Activated CD8-positive, alpha-beta T cell treated with anti-CD3 and anti-CD28 coated beads, Interleukin-2, amount 10 ng/mL, durations not matched to agents 7 days and 5 days (primary cell): ENCODE measurements at places on chromosomes 11 and 22.

DNA sequence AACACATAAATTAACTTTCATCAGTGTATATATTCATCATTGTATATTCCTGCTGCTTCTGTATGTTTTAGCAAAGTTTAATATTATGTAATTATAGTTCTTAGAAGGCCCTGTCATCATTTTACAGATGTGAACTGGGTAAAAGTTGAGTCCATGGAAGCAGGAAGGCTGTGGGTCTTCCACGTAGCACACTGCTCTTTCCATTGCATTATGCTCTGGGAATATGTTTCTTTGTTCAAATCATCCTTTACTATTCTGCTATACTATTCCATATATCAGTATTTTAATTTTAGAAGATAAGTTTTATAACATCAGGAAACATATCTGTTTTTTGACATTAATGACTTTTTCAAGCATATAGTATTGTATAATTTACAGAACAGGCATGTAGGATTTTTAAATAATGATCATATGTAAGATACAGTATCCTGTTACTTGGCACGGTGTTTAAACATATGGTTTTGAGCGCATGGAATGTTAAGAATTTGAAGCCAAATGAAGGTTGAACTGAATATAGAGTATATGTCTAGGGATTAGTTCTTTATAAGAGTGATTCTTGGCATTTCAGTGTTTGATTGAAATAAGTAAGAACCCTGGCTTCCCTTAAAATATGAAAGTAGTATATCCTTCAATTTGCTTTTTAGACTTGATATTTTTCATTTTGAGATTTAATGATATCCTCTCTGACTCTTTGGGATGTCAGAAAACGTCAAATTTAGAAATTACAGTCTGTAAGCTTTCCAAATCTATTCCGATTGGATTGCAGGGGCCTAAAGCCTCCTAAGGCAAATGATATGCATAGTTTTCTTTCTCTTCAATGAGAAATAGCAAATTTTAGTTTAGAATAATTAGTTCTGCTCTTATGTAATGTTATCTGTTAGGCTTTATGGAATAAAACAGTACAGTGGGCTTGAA, 8.6 kb downstream of the CCDC81 start:
- H3K36me3 ChIP-seq: no peaks in the 10 kb centered on the region
- no peak overlapping the region for H3K27ac ChIP-seq
- no peaks in the 10 kb centered on the region for H3K4me1 ChIP-seq
- DNase-seq: no peak
- no peak overlapping the region for H3K4me3 ChIP-seq

- no peak for DNase-seq
- no peak overlapping the region for H3K27ac ChIP-seq
- H3K4me3 ChIP-seq: no peak overlapping the region
- H3K27me3 ChIP-seq: no peaks in the 10 kb centered on the region
- peaks cover 14% of the 10 kb centered on the region for H3K36me3 ChIP-seq
Measured at GRCh38 chr11:33751878-33752277, 15.7 kb upstream of the CD59 start.

DNA sequence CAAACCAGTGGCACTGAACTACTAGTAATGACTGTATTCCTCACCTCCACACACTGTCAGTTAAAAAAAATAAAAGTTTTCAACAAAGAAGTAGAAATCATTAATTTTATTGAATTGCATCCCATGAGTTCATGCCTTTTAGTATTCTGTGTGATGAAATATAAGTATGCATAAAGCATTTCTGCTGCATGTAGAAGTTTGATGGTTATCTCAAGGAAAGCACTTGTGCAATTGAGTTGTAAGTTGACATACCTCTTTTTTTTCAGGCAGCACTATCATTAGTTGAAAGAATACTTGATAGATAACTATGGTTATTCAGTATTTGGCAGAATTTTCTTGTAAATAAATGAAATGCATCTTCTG, 104.4 kb downstream of the STIM1 start:
- no peak for DNase-seq
- peaks cover 60% of the 10 kb centered on the region for H3K4me1 ChIP-seq
- peaks cover 27% of the 10 kb centered on the region for H3K36me3 ChIP-seq
- no peaks in the 10 kb centered on the region for H3K27me3 ChIP-seq

- peaks cover 28% of the 10 kb centered on the region for H3K36me3 ChIP-seq
- H3K27ac ChIP-seq: peak overlapping the region; percentile 22
- H3K27me3 ChIP-seq: no peaks in the 10 kb centered on the region
- no peak for DNase-seq
- peaks cover 41% of the 10 kb centered on the region for H3K4me1 ChIP-seq
Measured at GRCh38 chr22:26561756-26562417, 28.0 kb downstream of the TPST2 start.

- no peaks in the 10 kb centered on the region for H3K36me3 ChIP-seq
- H3K4me3 ChIP-seq: no peak overlapping the region
- H3K4me1 ChIP-seq: no peaks in the 10 kb centered on the region
- no peak for DNase-seq
- no peaks in the 10 kb centered on the region for H3K27me3 ChIP-seq
Measured at GRCh38 chr22:32994041-32994830, 63.9 kb downstream of the SYN3 start.

- no peak for DNase-seq
- peaks cover 69% of the 10 kb centered on the region for H3K36me3 ChIP-seq
- H3K4me3 ChIP-seq: no peak overlapping the region
- peaks cover 18% of the 10 kb centered on the region for H3K4me1 ChIP-seq
- no peak overlapping the region for H3K27ac ChIP-seq
Measured at GRCh38 chr11:48123934-48124755, 92.5 kb upstream of the OR4B1 start.

- no peaks in the 10 kb centered on the region for H3K36me3 ChIP-seq
- peaks cover 5% of the 10 kb centered on the region for H3K4me1 ChIP-seq
- peak; percentile 27 for DNase-seq
- peaks cover 28% of the 10 kb centered on the region for H3K27me3 ChIP-seq
Measured at GRCh38 chr11:104164028-104164520, at the start of gene PDGFD. Gene PDGFD, minus strand, starts transcription at chr11:104164147.

GRCh38 chr11:66363187-66363601, 8.4 kb downstream of the SLC29A2 start:
- no peaks in the 10 kb centered on the region for H3K36me3 ChIP-seq
- no peak overlapping the region for H3K4me3 ChIP-seq
- DNase-seq: no peak
- no peaks in the 10 kb centered on the region for H3K4me1 ChIP-seq

- H3K4me1 ChIP-seq: peaks cover 74% of the 10 kb centered on the region
- H3K27me3 ChIP-seq: no peaks in the 10 kb centered on the region
- H3K4me3 ChIP-seq: peak overlapping the region; percentile 82
- H3K27ac ChIP-seq: peak overlapping the region; percentile 86
Measured at GRCh38 chr11:3006505-3007260, 14.6 kb upstream of the NAP1L4 start.

DNA sequence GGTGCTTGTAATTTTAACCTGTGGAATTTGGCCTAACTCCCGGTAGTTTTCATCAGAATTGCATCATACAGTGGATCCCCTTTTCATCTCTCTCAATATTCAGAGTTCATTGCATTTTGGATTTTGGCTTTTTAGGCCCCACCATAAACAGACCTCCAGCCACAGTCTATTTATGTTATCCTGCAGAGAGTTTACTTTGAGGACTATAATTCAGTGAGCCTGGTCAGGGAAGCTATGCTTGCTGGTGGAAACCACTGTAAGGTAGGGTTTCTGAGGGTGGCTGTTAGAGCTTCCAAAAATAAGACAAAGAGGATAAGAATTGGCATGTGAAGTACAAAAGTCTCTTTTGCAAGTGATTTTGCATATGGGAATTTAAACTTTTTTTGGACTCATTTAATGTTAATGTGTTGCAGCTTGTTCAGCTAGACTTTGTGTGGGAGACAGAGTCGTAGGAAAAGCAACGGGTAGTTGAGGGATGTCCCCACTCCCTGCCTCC, 34.8 kb upstream of the DDI1 start:
- H3K27me3 ChIP-seq: no peaks in the 10 kb centered on the region
- H3K4me3 ChIP-seq: no peak overlapping the region
- no peaks in the 10 kb centered on the region for H3K4me1 ChIP-seq
- no peak for DNase-seq
- H3K27ac ChIP-seq: no peak overlapping the region
- no peaks in the 10 kb centered on the region for H3K36me3 ChIP-seq

- no peaks in the 10 kb centered on the region for H3K4me1 ChIP-seq
- no peak for DNase-seq
- H3K27me3 ChIP-seq: peaks cover 2% of the 10 kb centered on the region
- H3K4me3 ChIP-seq: no peak overlapping the region
- H3K36me3 ChIP-seq: no peaks in the 10 kb centered on the region
- H3K27ac ChIP-seq: no peak overlapping the region
Measured at GRCh38 chr11:102776454-102776853, 4.0 kb downstream of the MMP10 start.

DNA sequence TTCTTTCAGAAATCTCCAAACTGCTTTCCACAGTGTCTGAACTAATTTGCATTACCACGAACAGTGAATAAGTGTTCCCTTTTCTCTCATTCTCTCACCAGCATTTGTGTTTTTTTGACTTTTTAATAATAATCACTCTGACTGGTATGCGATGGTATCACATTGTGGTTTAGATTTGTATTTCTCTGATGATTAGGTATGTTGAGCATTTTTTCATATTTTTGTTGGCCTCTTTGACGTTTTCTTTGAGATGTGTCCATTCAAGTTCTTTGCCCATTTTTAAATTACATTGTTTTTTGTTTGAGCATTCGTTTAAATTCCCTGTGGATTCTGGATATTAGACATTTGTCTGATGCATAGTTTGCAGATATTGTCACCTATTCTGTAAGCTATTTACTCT, 1639.6 kb upstream of the TENM4 start:
- H3K4me1 ChIP-seq: no peaks in the 10 kb centered on the region
- H3K4me3 ChIP-seq: no peak overlapping the region
- no peak for DNase-seq
- no peaks in the 10 kb centered on the region for H3K27me3 ChIP-seq
- no peaks in the 10 kb centered on the region for H3K36me3 ChIP-seq

DNA sequence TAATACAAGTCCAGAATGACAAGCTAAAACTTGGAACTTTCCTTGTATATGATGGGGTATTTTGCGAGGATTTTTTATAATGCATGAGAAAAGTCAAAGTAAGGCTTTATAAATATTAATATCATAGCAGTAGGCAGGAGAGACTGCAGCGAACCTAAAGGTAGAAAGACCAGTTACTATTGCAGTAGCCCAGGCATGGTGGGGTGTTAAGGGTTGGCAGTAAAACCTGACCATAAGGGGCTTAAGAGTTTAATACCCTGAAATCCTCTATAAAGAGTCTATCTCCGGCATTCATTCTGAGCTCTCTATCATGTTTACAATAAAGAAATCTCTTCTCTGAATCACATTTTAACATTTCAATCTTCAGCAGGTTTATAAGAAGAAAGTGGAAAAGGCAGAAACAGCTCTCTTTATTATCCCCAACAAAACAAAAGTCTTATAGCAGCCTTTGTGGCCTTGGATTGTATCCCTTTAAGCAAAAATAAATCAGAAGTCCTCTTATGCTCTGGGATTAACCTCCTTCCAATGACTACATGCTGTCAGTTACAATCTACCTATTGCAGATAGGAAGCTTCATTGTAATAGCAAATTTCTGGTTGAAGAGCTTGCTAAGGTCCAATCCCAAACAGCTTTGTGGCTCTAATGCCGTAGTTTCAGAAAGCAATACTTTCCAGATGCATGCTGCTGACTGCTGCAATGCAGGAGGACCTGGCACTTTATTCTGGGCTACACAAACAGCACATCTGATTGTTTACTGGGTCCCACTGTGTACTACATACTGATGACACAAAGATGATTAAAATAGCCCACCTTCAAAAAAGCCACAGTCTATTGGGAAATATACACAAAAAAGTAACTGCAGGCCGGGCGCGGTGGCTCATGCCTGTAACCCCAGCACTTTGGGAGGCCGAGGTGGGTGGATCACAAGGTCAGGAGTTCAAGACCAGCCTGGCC, 45.8 kb downstream of the SIK3 start:
- H3K4me1 ChIP-seq: no peaks in the 10 kb centered on the region
- peaks cover 3% of the 10 kb centered on the region for H3K36me3 ChIP-seq
- no peaks in the 10 kb centered on the region for H3K27me3 ChIP-seq

DNA sequence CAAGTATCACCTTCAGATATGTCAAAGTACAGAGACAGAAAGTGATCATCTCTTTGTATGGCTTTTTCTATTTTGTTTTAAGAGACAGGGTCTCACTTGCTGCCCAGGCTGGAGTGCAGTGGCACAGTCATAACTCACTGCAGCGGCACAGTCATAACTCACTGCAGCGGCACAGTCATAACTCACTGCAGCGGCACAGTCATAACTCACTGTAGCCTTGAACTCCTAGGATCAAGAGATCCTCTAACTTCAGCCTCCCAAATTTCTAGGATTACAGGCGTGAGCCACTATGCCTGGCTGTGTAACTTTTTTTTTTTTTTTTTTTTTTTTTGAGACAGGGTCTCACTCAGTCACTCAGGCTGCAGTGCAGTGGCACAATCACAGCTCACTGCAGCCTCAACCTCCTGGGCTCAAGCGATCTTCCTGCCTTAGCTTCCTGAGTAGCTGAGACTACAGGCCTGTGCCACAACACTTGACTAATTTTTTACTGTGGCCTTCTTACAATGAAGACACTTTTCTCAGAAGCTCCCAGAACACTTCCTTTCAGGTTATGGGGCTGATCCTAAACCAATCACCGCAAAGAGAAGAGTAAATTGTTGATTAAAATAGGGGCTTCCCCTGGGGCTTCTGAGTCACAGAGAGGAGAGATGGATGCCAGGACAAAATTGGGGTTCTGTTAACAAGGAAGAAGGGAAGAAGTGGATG, 9.0 kb upstream of the HIKESHI start:
- H3K36me3 ChIP-seq: peaks cover 7% of the 10 kb centered on the region
- peak; percentile 53 for DNase-seq
- H3K4me3 ChIP-seq: no peak overlapping the region

GRCh38 chr11:75911459-75911858, 96.4 kb downstream of the UVRAG start:
- H3K27me3 ChIP-seq: no peaks in the 10 kb centered on the region
- peaks cover 28% of the 10 kb centered on the region for H3K36me3 ChIP-seq
- no peak overlapping the region for H3K27ac ChIP-seq

DNA sequence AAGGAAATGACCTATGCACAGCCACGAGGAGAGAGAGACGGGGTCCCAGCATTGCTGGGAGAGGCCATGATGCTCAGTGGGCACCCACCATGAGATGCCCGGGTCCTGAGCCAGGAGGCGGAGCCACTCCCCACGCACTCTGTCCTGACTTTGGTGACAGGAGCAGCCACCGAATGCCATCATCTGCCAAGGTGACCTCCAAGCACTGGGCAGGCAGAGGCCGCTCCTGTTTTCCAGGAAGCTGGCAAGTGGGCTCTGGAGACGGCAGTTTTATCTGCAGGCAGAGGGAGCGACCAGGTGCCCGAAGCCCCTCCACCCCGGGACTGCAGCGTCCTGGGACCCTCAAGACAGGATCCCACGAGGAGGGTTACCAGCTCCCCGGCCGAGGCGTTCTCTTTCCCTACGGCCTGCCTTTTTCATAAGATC, 453.9 kb downstream of the BRD1 start:
- H3K4me3 ChIP-seq: no peak overlapping the region

GRCh38 chr11:13388741-13389140, 74.3 kb downstream of the BTBD10 start:
- DNase-seq: no peak
- H3K36me3 ChIP-seq: peaks cover 58% of the 10 kb centered on the region
- H3K4me3 ChIP-seq: no peak overlapping the region
- no peaks in the 10 kb centered on the region for H3K27me3 ChIP-seq

- H3K4me3 ChIP-seq: no peak overlapping the region
- no peaks in the 10 kb centered on the region for H3K27me3 ChIP-seq
- no peak for DNase-seq
- no peak overlapping the region for H3K27ac ChIP-seq
- peaks cover 27% of the 10 kb centered on the region for H3K4me1 ChIP-seq
Measured at GRCh38 chr22:38148245-38148644, 33.4 kb downstream of the PLA2G6 start.
